Memory B cell (primary cell): ENCODE measurements at places on chromosomes 3 and 15.
A peak's percentile ranks its signal among the peaks of the same experiment; 100 is the strongest.

DNA sequence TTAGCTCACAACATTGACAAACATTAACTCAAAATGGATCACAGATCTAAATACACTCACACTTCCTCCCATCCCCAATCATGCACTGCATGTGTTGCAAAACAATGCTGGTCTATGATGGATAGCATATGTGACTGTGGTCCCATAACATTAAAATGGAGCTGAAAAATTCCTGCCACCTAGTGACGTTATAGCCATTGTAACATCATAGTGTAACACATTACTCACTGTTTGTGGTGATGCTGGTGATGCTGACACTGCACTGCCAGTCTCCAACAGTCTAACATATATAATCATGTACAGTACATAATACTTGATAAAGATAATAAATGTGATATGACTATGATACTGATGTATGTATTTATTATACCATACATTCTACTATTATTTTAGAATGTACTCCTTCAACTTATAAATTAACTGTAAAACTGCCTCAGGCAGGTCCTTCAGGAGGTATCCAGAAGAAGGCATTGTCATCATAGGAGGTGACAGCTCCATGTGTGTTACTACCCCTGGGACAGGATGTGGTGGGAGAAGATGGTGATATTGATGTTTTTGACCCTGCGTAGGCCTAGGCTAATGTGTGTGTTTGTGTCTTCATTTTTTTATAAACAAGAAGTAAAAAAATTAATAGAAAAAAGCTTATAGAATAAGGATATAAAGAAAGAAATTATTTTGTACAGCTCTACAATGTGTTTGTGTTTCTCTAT, 41.3 kb downstream of the TXNRD3 start:
- no peak for DNase-seq

- DNase-seq, result no peak
Observed at GRCh38 chr3:134228035-134228434, 22.6 kb downstream of the RYK start.

GRCh38 chr3:45337839-45338470, 50.4 kb upstream of the LARS2 start:
- no peak for DNase-seq

DNA sequence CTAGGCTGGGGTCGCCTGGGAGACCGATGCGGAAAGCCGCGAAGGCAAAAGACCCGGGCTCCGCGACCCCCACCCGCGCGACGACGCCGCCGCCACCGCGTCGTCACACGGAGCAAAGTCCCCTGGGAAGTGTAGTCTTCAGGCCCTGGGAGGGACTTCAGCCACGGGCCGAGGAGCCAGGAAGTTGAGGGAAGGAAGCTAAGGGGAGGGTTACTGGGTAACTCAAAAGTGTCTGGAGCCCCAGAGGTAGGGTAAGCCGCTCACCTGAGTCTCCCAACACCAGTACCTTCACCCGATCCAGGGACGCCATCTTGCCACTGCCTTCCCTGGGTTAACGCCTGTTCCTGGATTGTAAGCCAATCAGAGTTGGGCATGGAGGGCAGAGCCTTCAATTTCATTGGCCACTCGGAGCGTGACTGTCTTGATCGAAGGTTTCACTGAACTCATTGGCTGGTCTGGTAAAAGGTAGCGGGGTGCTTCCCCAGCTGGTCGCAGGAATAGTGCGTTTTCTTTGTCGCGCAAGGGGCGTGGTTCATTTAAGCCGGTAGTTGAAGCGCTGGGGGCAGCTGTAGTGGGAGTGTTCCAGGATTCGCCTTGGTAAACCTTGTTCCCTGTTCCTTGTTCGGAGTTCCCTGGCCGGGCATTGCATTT, at the start of the genes GTF2E1 and RABL3:
TSS of gene GTF2E1 (plus strand) at position 547 of the 651 bp plus-strand sequence. CDS start 7,809 bp downstream, outside the sequence.
TSS of gene RABL3 (minus strand) at position 319 of the 651 bp plus-strand sequence. CDS start at position 310, 9 bp downstream.
- peak; percentile 95 for DNase-seq

DNA sequence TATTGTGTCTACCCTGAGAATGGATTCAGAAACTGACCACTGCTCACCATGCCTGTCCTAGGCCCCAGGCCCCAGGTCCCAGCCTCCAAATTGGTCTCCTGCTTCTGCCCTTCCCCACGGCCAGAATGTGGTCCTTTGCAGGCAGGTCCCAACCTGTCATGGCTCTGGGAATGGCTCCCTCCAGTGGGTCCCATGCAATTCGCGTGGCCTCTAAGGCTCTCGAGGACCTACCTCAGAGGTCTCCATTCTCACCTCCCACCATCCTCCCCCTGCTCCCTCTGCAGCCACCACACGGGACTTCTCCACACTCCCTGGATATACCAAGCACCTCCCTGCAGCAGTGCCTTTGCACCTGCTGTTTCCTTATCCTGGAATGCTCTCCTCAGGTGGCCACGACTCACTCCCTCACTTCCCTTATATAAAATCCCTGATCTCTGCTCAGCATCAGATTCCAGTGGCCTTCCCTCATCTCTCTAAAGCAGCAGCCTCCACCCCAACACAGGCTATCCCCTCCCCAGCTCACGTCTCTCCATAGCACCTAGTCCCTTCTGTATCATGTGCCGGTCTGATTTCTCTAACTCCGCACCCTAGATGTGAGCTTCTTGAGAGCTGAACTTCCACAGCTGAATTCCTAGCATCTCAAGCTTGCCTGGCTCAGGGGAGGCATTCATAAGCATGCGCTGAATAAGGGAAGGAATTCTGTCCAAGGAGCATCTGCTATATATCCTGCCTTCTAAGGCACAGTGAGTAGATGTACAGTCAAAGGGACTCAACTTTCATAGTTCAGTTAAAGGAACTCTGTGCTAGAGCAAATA, 56.9 kb downstream of the ARRDC4 start:
- DNase-seq, result no peak

- no peak for DNase-seq
Observed at GRCh38 chr15:27123808-27124207, 152.8 kb downstream of the GABRG3 start.

- DNase-seq, result no peak
Observed at GRCh38 chr3:139653582-139653981, 24.2 kb downstream of the NMNAT3 start.

- no peak for DNase-seq
Observed at GRCh38 chr15:60074181-60074885, 70.2 kb downstream of the FOXB1 start.

DNA sequence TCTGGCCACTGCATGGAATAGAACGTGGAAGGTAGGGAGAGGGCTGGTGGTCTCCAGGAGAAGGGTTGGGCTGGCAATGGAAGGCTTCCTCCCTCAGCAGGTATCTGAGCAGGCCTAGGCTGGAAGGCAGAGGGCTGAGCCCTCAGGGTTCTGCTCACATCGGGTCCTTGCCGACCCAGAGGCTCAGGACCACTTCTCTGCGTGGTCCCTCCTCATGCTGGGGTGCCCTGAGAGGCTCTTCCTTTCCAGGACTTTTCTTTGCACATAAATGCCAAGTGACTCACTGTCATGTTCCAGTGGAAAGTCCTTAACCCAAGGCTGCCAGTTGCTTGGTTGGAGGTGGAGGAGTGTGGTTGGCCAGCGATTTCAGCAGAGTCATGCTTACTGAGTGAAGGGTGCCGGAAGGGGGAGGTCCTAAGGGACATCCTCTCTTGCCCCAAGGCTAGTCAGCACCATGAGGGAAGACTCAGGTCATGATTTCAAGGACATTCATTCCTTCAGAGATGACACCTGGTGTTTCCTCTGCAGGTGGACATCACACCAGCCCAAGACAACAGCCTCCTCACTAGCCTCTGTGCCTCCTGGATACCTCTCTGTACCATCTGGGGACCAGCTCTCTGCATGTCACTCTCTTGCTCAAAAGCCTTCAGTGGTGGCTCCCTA, 8.2 kb downstream of the SLC6A6 start:
- no peak for DNase-seq
